ENCODE measurements at places on chromosomes 7 and 10.

GRCh38 chr7:21922605-21923004 is 23.1 kb downstream of the CDCA7L start:
- DNase-seq = no peak

DNA sequence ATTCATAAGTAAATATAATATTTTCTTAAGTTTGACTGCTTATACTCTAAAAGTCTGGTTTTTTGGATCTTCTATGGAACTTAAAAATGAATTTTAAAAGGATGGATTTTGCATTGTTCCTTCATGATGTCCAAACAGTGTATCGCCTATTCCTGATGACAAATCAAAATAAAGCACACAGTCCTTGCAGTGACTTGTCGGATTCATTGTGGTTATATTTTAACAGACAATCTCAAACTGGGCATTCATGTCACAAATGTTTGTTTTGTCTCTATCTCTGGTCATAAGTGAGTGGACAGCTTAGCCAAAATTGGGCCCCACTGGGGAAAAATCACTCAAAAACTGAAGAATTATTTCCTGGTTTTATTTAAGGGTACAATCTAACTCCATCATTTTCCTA is 74.8 kb downstream of the LMBR1 start:
- DNase-seq = peak; percentile 25

- peak; percentile 73 for DNase-seq
Measured at GRCh38 chr10:58424176-58424575, 39.0 kb downstream of the TFAM start.

DNA sequence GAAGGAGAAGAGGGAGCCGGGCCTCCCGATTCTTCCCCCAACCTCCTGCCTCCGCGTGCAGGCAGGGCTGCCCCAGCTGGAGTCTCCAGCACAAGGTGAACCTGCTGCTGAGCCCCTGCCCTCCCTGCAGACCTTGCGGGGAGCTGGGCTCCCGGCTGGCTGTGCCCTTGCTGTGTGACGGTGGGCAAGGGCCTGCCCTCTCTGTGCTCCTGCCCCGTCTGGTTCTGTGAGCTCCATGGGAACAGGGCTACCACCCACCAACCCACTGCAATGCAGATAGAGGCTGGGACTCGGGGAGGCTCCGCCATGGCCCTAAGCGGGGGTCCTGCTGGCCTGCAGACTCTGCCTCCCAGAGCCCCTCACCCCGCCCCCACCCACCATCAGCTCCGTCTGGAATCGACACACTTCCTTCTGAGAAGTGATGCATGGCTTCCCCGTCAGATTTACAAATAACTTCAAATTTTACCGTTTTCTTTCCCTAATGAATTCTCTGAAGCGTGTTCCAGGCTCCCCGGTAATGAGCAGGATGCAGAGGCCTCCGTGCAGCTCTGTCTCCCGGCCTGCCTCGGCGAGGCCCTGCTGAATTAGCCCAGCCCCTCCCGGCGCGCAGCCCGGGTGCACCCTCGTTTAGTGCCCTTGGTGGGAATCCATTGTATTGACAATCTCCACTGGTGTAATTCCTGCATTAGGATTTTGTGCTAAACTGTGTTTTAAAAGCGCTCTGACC is 111.0 kb downstream of the MICALL2 start:
- no peak for DNase-seq

DNA sequence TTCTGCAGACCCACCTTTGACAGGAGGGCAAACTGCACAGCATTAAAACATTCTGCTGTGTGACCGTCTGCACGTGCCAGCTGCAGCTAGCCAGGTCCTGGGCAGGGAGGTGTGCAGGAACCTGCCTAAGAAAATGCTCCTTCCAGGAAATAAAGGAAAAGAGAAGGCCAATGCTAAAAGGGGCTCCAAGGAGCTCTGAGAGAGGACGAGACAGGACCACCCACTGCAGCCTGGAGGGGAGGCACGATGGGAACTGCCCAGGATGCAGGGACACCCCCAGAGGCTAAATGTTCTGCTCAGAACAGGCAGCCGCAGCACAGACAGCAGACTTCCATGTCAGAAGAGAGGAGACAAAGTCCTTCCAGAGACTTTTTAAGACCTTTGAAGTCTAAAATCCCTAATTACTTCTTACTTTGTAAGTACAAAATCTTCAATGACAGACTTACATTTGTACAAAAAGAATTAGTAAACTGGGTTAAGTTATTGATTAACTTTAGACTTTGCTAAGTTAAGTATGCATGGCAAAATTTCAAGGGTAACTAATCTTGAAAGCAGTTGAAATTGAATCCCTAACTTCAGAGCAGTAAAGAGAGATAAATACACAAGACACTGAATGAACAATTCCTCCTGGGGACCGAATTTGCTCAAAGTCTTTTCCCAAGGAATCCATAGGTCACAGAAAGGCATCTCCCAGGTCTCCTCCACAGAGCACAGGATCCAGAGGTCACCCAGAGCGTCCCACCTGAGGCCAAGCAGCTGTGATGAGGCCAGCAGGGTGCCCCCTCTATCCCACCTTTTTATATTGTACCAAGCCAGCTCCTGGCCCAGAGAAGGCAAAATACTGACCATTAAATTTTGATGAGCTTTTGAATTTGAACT is 21.5 kb downstream of the HSPA12A start:
- DNase-seq = peak; percentile 92
